Activated CD4-positive, alpha-beta T cell treated with anti-CD3 and anti-CD28 coated beads for 4 hours (primary cell): ENCODE measurements at places on chromosomes 5 and 9.
A peak's percentile ranks its signal among the peaks of the same experiment; 100 is the strongest.

- no peak for DNase-seq
These were observed 46.3 kb upstream of the PLPP6 start for GRCh38 chr9:4615778-4616177.

DNA sequence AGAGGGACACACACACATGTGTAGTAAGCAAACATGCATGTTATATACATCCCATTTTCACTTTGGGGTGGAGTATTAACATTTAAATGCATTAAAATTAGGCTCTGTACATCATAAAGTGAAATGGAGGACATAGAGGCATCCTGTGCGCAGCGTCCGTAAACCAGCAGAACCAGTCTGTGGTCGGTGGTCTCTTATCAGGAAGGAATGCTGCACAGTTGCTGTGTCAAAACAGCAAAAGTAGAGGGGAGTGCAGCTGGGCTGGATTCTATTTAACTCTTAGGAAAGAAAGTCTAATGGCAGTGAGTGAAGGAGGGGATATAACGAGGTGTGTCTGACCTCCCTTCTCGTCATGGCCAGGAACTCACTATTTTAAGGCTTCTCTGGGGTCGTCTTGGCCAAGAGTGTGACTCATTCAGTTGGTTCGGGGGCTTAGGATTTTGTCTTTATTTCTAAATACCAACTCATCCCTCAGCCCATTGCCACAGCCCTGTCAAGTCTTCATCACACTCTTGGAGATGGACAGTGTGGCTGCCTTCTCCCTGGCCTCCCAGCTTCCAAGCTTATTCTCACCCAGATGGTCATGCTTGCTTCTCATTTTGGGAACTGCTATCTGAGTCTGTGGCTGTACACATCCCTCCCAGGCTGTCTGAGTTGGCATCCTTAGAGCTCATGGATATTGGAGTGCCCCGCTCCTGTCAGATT, 20.1 kb upstream of the CXCL14 start:
- DNase-seq = no peak

- DNase-seq = no peak
These were observed 545 bp upstream of the CTSV start for GRCh38 chr9:97039514-97039860.

DNA sequence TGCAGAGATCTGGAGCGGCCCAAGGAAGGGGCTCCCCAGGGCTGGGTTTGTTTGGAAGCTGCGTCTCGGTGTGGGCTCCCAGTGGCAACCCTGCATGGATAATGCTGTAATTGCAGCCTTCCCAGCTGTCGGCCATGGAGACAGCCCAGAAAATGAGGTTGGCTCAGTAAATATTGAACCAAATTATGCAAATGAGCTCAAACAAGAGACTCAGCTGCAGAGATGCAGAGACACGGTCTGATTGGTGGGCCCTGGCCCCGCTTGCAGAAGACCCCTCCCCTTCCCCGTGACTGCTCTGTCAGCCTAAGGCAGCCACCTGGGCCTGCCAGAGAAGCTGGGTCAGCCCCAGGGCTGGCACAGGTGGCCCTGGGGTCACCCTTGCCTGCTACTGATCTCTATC, 75.9 kb downstream of the RAD23B start:
- no peak for DNase-seq

DNA sequence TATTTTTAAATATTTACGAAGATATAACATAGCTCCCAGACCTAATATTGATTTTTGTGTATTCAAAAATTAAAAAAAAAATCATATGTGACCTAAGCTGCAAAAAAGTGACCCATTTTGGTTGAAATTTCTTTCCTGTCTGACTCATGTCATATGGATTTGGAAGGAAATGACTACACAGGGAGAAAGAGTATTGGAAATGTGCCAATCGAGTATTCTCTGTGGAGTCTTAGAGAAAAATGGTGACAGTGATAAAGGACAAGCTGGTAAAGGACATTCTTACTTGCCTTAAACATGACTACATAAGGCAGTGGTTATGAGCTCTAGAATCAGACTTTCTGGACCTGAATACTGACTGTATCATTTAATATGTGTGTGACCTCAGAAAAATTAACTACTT, 262.9 kb upstream of the PTPRD start:
- DNase-seq = no peak

DNA sequence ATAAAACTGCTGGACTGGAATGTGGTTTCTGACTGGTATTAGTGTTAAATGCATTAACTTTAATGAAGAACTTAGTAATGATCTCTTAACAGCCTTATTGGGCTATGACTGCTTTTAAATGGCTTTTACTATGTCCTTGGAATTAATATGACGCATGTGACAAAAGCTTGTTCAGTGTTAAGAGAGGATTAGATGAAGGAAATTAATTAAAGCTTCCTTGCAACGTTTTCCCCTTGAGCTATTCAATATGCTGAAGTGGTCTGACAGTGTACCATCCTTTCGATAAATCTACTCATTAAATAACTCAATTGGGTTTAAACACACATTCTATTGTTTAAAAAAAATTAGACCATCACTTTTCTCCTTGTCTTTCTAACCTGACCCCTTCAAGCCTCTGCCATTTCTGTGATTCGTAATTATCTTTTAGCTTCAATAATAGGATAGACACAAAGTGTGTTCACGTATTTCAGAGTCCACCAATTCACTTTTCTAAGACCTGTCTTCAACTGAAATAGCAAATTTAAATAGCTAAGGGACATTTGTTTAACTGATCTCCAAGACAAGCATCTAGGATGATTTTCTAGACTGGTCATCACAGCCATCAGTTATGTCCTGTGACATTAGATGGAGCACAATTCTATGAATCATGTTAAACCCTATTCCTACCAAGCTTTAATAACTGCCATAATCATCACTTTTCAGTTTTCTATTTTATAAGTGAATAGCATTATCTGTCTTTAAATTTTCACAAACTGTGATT, 1258.0 kb upstream of the CDH9 start:
- no peak for DNase-seq

GRCh38 chr5:107858324-107858723, 187.6 kb upstream of the EFNA5 start:
- DNase-seq = no peak

DNA sequence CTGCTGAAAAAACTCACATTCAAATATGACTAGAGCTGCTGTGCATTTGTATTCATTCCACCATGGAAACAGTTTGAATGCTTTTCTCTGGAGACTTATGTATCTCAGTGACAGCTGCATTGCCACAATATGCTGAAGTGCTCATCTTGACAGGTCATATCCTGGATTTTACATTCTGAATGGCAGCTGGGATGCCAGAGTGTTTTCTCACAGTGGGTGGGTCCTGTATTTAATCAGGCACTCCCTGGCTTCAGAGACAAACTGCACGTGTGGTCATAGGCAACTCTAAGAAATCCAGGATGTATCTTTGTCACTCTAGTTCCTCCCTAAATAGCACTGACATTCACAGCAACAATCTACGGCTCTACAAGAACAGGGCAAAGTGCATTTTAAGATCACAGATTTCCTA, 75.6 kb downstream of the ST8SIA4 start:
- no peak for DNase-seq

DNA sequence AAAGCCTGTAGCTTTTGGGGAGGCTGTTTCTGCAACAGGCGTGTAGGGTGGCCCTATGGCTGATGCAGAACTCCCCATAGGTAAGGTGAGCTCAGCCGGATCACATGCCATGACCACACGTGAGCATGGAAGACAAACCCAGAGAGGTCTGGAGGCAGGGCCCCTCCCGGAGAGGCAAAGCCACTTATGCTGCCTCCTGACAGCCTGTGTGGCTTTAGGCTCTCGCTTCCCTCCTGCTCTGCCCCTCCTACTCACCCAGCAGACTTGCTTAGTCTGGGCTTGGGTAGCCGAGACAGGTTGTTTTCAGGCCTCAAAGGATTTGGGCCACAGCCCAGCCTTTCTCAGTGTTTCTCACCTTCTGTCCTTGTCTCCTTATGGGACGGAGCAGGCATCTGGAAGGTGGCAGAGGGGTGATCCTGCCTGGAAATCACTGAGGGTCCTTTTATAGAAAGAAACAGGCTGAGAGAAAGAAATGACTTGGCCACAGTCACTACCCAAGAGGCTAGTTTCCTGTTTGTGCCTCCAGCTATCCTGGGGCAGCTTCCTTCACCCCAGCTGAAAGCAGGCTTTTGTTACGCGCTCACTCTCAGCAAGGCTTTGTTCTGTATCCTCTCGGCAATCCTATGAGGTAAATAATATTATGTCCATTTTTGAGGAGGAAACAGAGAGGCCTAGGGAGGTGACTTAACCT, 89.9 kb downstream of the DAB2IP start:
- DNase-seq = no peak

GRCh38 chr5:176772271-176773210, 37.8 kb upstream of the UNC5A start:
- no peak for DNase-seq

- DNase-seq = no peak
These were observed 620.1 kb downstream of the TLE1 start for GRCh38 chr9:81069038-81069795.

DNA sequence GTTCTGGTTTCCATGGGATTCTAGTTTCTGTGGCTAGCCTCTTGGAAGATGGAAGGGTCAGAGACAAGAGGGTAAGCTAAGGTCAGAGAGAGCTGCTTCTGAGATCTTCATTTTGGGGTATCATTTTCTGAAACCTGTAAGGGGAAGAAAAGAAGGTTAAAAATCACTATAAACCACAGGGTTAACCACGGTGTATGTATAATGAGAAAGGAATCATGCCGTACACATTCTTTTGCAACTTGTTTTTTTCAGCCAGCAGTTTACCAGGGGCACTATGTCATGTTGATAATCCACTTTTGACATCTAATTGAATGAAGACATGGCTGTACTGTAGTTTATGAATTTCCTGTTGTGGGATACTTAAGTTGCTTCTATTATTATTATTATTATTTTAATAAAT, 164.4 kb downstream of the FOCAD start:
- DNase-seq = no peak

DNA sequence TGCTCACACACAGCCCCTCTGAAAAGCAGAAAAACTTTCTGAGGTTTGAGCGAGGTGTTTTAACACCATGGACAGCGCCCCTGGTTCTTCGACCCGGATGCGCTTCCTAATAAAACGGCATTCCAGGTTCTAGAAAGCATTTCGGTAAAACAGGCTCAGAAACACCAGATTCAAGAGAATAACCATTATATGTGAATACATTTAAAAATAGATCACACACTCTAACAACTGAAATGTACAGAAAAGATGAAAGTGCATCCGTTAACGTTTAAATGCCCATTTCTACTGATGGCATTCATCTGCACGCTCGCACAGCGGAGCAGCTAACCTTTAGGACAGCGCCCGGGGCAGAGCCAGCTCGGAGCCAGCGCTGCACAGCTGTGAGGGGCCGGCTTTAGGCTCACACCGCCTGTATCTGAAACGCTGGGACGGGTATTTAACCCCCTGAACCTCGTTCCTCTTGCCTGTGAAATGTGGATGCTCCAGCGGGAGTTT, 26.3 kb upstream of the TENT4A start:
- DNase-seq = no peak

GRCh38 chr9:117827456-117827855, 123.3 kb downstream of the TLR4 start:
- no peak for DNase-seq

DNA sequence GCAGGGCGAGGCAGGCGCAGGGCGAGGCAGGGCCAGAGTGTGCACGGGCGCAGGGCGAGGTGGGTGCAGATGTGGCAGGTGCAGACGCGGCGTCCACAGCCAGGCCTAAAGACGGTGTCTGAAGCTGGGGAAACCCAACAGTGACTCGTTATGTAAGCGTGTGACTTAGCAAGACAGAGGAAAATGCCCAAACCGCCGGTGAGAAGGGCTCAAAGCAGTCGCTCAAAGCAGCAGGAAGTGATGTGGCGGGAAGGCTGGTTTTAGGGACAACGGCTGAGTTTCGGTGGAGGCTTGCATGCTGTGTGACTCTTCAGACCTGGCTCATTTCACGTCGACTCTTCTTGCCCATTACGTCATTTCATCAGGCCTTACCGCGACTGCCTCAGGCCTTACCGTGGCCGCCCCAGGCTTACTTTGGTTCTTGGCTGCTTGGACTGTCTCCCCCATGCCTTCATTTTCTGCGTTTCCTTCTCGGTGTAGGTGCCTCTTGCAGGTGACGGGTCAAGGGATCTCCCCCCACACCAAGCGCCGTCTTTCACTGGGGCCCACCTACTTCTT, 50.5 kb upstream of the EXOC3 start:
- DNase-seq = peak; percentile 76

DNA sequence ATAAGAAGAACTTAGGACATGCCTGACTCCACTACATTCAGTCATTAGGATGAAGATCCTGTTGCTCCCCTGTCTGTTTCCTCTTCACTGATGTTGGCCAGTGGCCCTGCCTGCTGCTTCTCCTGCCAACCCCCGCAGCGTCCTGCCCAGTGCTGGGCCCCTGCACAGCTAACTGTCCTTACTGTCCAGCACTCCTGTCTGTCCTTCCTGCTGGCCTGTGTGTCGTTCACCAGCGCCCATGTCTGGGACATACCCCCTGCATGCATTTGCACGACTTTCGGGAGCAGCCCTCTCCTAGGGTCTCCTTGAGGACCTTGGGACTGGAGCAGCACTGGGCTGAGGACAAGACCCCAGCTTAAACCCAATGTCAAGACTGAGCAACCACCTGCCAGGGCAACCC, 547.6 kb downstream of the BNC2 start:
- no peak for DNase-seq

DNA sequence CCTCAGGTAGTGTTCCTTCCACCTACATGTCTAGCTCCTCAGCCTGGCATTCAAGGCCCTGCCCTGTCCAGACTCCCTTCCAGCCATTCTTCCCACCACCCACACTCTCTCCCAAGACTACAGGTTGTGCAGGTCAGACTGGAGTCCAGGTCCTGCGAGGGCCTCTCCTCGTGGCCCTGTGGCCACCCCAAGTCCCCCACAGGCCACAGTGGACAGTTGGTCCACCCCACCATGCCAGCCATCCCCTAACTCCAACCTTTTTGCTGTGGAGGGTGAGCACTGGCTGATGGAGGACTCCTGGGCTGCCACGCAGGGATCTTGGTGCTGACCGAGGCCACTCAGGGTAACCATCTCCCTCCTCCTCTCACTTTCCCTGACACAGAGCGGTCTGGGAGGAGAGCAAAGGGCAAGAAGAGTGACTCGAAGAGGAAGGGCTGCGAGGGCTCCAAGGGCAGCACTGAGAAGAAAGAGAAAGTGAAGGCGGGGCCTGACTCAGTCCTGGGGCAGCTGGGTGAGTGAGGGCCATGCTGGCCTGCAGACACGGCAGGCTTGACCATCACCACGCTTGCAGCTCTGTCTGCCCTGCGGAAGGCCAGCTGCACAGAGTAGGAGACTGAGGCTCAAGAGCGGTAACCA, 51.0 kb downstream of the JADE2 start:
- DNase-seq = no peak

DNA sequence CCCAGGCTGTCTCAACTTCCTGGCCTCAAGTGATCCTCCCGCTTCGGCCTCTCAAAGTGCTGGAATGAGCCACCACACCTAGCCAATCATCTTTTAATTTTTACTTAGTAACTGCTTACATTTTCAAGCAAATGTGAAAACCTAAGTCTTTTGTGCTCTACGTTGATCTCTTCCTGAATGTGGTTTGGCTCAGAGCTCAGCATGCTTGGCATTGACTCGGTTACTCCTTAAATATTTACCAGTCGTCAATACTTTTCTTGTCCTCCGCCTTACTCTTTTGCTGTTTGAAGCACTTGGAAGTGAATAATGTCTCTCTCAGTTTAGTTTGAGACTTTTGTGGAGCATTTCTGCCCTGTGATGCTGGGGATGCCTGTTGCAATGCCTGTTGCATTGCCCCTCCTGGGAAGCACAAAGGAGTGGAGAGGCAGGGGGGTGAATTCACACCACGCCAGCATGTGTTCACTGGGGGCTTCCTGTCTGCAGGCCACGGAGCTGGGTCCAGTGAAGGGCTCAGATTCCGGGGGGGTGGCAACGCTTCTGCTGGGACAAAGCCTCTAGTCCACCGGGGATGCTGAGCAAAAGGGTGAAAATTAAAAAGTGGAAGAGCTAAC, 13.1 kb upstream of the TENT4A start:
- no peak for DNase-seq

GRCh38 chr9:33329117-33329563, 38.8 kb downstream of the NFX1 start:
- no peak for DNase-seq
